MCF 10A (cell line): ENCODE measurements at places on chromosomes 5 and 9. TPM values are rescaled to one million over a fixed set of nuclear protein-coding genes. Genes with fewer than 3 reads are reported as not detected.

DNA sequence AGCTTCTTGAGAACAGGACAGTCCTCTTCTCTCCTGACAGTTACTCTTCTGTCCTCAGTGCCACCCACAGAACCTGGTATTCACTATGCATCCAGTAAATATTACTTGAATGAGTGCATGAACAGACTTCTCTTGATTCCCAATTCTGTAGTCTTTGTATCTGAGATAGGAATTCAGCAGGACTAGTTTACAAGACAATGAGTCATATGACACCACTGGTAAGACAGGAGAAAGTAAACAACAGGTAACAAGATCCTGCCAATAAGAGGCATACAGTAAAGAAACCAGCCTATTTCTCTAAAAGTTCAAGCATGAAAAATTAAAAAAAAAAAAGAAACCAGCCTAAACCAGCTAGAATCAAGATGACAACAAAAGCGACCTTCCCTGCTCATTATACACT lies 6.2 kb downstream of the ZNF883 start:
- H3K4me1 ChIP-seq, result no peaks in the 10 kb centered on the region
- H3K36me3 ChIP-seq, result no peaks in the 10 kb centered on the region
- DNase-seq, result no peak
- H3K27me3 ChIP-seq, result no peaks in the 10 kb centered on the region
- no peak overlapping the region for H3K4me3 ChIP-seq
- no peak overlapping the region for H3K27ac ChIP-seq

Gene S1PR3
- total RNA-seq, result 2.7 and 2.8 TPM in 2 replicates

GRCh38 chr9:79409182-79409823 lies 162.5 kb upstream of the TLE4 start:
- no peak overlapping the region for H3K4me3 ChIP-seq
- no peaks in the 10 kb centered on the region for H3K36me3 ChIP-seq
- H3K4me1 ChIP-seq, result no peaks in the 10 kb centered on the region
- no peak for DNase-seq

DNA sequence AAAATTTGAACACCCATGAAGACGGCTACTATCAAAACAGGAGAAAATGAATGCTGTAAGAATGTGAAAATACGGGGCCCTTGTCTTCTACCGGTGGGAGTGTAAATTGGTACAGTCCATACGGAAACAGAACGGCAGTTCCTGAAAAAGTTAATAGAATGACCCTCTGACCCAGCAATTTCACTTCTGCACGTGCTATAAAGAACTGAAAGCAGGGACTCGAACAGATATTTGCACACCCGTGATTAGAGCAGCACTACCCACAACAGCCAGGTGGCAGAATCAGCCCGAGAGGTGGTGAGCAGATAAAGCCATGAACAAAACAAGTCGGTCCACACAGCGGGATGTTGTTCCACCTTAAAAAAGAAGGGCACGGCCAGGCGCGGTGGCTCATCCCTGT lies 22.6 kb upstream of the SLC12A7 start:
- no peak overlapping the region for H3K4me3 ChIP-seq
- no peaks in the 10 kb centered on the region for H3K27me3 ChIP-seq
- H3K27ac ChIP-seq, result no peak overlapping the region
- DNase-seq, result no peak
- no peaks in the 10 kb centered on the region for H3K4me1 ChIP-seq

GRCh38 chr5:127358740-127359139 lies 68.1 kb downstream of the MEGF10 start:
- no peak overlapping the region for H3K27ac ChIP-seq
- H3K4me3 ChIP-seq, result no peak overlapping the region
- peak; percentile 59 for DNase-seq
- peaks cover 6% of the 10 kb centered on the region for H3K4me1 ChIP-seq
- no peaks in the 10 kb centered on the region for H3K36me3 ChIP-seq

GRCh38 chr5:139315056-139315615 lies 21.6 kb downstream of the MATR3 start:
- no peak overlapping the region for H3K27ac ChIP-seq
- no peak overlapping the region for H3K4me3 ChIP-seq
- no peaks in the 10 kb centered on the region for H3K27me3 ChIP-seq
- no peak for DNase-seq
- H3K36me3 ChIP-seq, result peaks cover 71% of the 10 kb centered on the region

- peaks cover 31% of the 10 kb centered on the region for H3K27me3 ChIP-seq
- H3K27ac ChIP-seq, result no peak overlapping the region
- no peak overlapping the region for H3K4me3 ChIP-seq
- peaks cover 6% of the 10 kb centered on the region for H3K4me1 ChIP-seq
- DNase-seq, result no peak
- no peaks in the 10 kb centered on the region for H3K36me3 ChIP-seq
Observed at GRCh38 chr9:126058011-126058531, 268.6 kb upstream of the MVB12B start.

- no peaks in the 10 kb centered on the region for H3K36me3 ChIP-seq
- no peak for DNase-seq
- no peak overlapping the region for H3K27ac ChIP-seq
Observed at GRCh38 chr9:108113596-108113995, 624.0 kb upstream of the KLF4 start.

DNA sequence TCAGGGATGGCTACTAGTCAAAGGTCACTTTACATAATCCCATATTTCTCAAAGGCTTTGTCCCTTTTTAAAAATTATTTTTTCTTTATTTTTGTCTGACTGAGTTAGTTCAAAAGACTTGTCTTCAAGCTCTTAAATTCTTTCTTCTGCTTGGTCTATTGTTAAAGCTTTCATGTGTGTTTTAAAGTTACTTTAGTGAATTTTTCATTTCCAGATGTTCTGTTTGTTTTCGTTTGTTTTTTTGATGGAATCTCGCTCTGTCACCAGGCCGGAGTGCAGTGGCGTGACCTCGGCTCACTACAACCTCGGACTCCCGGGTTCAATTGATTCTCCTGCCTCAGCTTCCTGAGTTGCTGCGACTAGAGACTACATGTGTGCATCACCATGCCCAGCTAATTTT lies 55.0 kb upstream of the SNCAIP start:
- no peak overlapping the region for H3K4me3 ChIP-seq
- DNase-seq, result no peak
- no peaks in the 10 kb centered on the region for H3K36me3 ChIP-seq

GRCh38 chr9:111970827-111971226 lies 74.2 kb downstream of the UGCG start:
- H3K4me3 ChIP-seq, result no peak overlapping the region
- H3K4me1 ChIP-seq, result peaks cover 15% of the 10 kb centered on the region
- DNase-seq, result no peak
- no peak overlapping the region for H3K27ac ChIP-seq
- H3K27me3 ChIP-seq, result no peaks in the 10 kb centered on the region
- H3K36me3 ChIP-seq, result peaks cover 5% of the 10 kb centered on the region

GRCh38 chr9:79617395-79617794 lies 45.6 kb downstream of the TLE4 start:
- H3K27ac ChIP-seq, result no peak overlapping the region
- DNase-seq, result peak; percentile 62
- no peaks in the 10 kb centered on the region for H3K27me3 ChIP-seq

DNA sequence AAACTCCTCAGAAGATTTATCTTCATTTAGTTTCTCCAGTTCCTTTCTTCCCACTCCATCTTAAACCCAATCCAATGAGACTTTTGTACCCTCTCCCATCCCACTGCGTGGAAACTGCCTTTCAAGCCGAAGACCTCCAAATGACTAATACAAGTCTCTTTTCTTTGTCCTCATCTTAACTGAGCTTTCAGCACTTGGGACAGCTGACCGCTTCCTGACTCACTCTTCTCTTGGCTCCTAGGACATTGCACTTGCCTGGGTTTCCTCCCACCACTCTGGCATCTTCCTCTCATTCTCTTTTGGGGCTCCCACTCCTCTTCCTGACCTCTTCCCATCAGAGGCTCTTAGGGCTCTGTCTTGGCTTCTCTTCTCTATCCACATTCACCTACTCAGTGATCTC lies 243.7 kb downstream of the HSPA4 start:
- peaks cover 17% of the 10 kb centered on the region for H3K4me1 ChIP-seq
- no peak overlapping the region for H3K27ac ChIP-seq
- H3K4me3 ChIP-seq, result no peak overlapping the region
- DNase-seq, result peak; percentile 40

Gene PIP5K1B
- total RNA-seq, result 0.16 TPM in 1 of 2 replicates, not detected in the other

Gene MORN5
- total RNA-seq, result not detected in 2 replicates

Gene HTR1A
- not detected in 2 replicates for total RNA-seq

DNA sequence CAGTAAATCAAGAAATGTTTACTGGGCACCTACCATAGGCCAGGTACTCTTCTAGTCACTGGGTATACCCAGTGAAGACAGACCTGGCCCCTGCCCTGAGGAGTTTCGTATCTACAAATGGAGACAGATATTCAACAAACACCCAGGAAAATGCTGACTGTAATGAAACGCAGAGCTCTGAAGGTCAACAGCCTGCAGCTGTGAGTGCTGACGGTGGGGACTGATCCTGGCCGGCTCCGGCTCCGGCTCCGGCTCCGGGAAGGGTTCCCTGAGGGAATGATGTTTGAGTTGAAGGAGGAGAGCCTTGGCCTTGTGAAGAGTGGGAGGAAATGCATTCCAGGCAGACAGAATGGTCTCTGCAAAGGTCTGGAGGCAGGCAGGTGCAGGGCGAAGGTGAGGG lies 23.1 kb downstream of the FGFR4 start:
- H3K4me1 ChIP-seq, result peaks cover 4% of the 10 kb centered on the region
- DNase-seq, result no peak
- H3K36me3 ChIP-seq, result no peaks in the 10 kb centered on the region
- H3K4me3 ChIP-seq, result no peak overlapping the region
- H3K27me3 ChIP-seq, result peaks cover 11% of the 10 kb centered on the region

GRCh38 chr5:14816374-14816998 lies 55.1 kb downstream of the ANKH start:
- H3K27ac ChIP-seq, result peak overlapping the region; percentile 80
- no peaks in the 10 kb centered on the region for H3K36me3 ChIP-seq
- DNase-seq, result peak; percentile 57

GRCh38 chr5:151737431-151737830 lies 21.0 kb downstream of the ATOX1 start:
- H3K4me1 ChIP-seq, result peaks cover 28% of the 10 kb centered on the region
- peaks cover 9% of the 10 kb centered on the region for H3K36me3 ChIP-seq
- H3K4me3 ChIP-seq, result no peak overlapping the region
- no peak for DNase-seq
- no peaks in the 10 kb centered on the region for H3K27me3 ChIP-seq

Gene SMIM32
- not detected in 2 replicates for total RNA-seq

- H3K36me3 ChIP-seq, result no peaks in the 10 kb centered on the region
- H3K4me1 ChIP-seq, result peaks cover 12% of the 10 kb centered on the region
- H3K4me3 ChIP-seq, result no peak overlapping the region
Observed at GRCh38 chr5:39652036-39652435, 227.3 kb upstream of the DAB2 start.

- no peak for DNase-seq
- H3K27ac ChIP-seq, result no peak overlapping the region
- H3K4me3 ChIP-seq, result no peak overlapping the region
- no peaks in the 10 kb centered on the region for H3K36me3 ChIP-seq
- H3K4me1 ChIP-seq, result no peaks in the 10 kb centered on the region
Observed at GRCh38 chr5:78923622-78923970, 61.5 kb downstream of the ARSB start.

Gene FYB1
- 0.12 and 0.32 TPM in 2 replicates for total RNA-seq

DNA sequence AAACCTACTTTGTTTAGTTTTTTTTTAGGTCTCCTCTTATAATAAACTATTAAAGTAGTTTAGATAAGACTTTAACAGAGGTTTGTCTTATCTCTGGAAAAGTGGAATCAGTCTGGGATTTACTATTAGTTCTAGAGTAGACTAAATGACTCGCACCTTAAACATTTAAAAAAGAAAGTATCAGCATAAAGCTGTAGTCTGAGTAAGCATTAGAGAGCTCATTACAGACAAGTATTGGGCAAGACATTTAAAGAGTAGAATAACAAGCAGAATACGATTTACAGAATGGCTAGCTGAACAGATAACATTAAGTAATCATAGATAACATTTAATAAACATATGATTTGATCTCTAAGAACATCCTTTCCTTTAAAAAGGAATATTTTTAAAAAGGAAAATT lies 226.0 kb upstream of the DMAC1 start:
- no peaks in the 10 kb centered on the region for H3K4me1 ChIP-seq
- no peak overlapping the region for H3K27ac ChIP-seq
- no peaks in the 10 kb centered on the region for H3K27me3 ChIP-seq
- no peak overlapping the region for H3K4me3 ChIP-seq
